ENCODE measurements at places on chromosomes 2 and 18.
A peak's percentile ranks its signal among the peaks of the same experiment; 100 is the strongest.

- no peak for DNase-seq
Observed at GRCh38 chr2:196961889-196962288, 35.4 kb upstream of the PGAP1 start.

GRCh38 chr2:202418511-202418910, 42.4 kb downstream of the BMPR2 start:
- DNase-seq: no peak

GRCh38 chr2:208369091-208369490, 37.5 kb upstream of the PTH2R start:
- peak; percentile 4 for DNase-seq

DNA sequence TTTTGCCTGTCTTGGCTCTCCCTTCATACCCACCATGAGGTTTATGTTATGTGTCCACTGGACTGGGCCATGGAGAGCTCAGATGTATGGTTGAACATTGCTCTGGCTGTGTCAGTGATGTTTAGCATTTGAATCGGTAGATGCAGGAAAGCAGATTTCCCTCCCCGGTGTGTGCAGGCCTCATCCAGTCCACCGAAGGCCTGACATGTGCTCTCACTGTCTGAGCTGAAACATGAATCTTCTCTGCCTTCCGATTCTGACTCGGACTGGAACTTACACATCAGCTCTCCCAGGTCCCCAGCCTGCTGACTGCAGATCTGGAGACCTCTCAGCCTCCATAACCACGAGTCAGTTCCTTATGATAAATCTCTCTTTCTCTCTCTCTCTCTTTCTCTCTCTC, 72.4 kb upstream of the SLC66A3 start:
- no peak for DNase-seq

- DNase-seq: no peak
Observed at GRCh38 chr2:118032169-118033013, 18.5 kb upstream of the CCDC93 start.

DNA sequence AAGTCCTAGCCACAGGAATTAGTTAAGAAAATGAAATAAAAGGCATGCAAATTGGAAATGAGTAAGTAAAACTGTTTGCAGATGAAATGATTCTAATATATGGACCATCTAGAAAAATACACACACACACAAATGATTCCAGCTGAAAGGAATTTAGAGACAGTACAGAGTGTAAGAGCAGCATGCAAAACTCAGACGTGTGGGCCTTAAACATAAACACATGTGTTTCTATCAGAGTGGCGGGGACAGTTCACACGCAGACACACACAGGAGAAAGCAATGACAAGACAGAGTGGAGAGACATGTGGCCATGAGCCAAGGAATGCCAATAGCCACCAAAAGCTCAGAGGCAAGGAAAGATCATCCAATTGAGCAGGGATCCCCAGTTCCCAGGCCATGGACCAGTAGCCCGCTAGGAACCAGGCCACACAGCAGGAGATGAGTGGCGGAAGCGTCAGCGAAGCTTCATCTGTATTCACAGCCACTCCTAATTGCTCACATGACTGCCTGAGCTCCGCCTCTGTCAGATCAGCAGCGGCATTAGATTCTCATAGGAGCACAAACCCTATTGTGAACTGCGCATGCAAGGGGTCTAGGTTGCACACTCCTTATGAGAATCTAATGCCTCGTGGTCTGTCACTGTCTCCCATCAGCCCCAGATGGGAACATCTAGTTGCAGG, 155.4 kb downstream of the ARL4C start:
- peak; percentile 93 for DNase-seq

DNA sequence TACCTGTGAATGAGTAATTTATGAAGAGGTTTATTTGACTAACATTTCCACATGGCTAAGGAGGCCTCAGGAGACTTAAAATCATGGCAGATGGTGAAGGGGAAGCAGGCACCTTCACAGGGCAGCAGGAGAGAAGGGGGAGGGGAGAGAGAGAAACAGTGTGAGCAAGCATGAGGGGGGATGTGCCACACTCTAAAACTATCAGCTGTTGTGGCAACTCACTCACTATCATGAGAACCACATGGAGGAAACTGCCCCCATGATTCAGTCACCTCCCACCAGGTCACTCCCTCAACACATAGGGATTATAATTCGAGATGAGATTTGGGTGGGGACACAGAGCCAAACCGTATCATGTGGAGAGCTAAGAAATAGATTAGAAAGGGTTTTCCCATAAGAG, 309.0 kb downstream of the RDH14 start:
- no peak for DNase-seq

- peak; percentile 98 for DNase-seq
Observed at GRCh38 chr18:3624935-3625741, 175.2 kb downstream of the TGIF1 start.

- DNase-seq: no peak
Observed at GRCh38 chr2:48320742-48321141, 209.2 kb upstream of the STON1 start.

GRCh38 chr2:122868646-122869275, 1113.3 kb downstream of the TSN start:
- DNase-seq: no peak

- DNase-seq: no peak
Observed at GRCh38 chr2:77155511-77155910, 366.7 kb downstream of the LRRTM4 start.

Data from fibroblast of skin of abdomen (primary cell).